ENCODE measurements at places on chromosomes 12 and 14.

GRCh38 chr14:65224799-65225198 is 122.5 kb upstream of the MAX start:
- no peak for DNase-seq

- DNase-seq = no peak
Measured at GRCh38 chr14:91904483-91904882, 37.1 kb upstream of the TC2N start.

DNA sequence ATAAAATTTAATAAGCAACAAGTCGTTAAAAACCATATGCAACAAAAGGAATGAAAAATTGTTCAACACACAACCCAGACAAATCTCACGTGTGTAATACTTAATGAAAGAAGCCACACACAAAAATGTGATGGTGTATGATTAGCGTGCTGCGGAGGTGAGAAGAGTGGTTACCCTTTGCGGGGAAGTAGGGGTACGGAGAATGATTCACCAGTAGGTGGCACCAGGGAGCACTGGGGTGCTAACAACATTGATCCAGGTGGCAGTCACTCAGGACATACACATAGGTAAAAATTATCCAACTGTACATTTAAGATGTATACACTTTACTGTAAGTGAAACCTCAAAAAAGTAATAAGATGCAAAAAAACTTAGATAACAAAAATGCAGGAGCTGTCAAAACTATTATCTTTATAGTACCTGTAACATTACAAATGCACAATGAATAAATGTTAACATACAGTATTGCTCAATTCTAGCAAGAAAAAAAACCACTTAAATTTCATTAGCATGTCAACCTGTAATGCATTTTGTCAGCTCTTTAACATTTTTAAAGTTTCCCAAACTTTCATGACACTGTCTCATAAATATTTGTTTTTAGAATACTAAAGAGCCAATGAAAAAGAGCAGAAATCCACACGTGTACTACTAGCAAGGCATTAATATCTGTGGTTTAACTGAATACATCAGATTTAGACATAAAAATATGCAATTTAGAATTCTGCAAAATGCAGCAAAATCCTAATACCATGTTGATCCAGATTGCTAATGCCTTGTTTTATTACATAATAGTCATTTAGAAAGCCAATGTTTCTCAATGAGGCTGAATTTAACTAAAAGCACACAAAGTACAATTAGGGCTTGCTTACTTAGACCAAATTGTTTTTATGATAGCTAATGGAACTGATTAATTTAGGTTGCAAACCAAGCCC is 46.7 kb downstream of the TMCC3 start:
- peak; percentile 83 for DNase-seq

- peak; percentile 81 for DNase-seq
Measured at GRCh38 chr14:21852061-21852664, 178.5 kb upstream of the OR4E1 start.

GRCh38 chr12:29026419-29026818 is 122.7 kb upstream of the FAR2 start:
- no peak for DNase-seq

DNA sequence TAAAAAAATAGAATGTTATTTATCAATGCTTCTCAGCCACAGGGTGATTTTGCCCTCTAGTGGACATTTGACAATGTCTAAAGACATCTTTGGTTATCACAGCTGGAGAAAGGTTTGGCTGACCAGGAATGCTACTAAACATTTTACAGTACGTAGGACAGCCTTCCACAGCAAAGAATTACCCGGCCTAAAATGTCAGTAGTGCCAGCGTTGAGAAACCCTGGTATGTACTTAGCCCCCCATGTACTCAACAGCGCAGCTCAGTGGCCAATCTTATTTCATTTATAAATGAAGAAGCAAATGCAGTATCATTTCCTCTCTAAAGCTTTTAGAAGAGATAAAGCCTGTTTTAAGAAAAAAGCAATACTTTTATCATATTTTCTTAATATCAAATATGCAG is 5.8 kb downstream of the MARK3 start:
- DNase-seq = no peak

GRCh38 chr12:16281157-16281556 is 3.7 kb upstream of the SLC15A5 start:
- DNase-seq = no peak
